ENCODE measurements at places on chromosomes 11 and 22.
A peak's percentile ranks its signal among the peaks of the same experiment; 100 is the strongest.

DNA sequence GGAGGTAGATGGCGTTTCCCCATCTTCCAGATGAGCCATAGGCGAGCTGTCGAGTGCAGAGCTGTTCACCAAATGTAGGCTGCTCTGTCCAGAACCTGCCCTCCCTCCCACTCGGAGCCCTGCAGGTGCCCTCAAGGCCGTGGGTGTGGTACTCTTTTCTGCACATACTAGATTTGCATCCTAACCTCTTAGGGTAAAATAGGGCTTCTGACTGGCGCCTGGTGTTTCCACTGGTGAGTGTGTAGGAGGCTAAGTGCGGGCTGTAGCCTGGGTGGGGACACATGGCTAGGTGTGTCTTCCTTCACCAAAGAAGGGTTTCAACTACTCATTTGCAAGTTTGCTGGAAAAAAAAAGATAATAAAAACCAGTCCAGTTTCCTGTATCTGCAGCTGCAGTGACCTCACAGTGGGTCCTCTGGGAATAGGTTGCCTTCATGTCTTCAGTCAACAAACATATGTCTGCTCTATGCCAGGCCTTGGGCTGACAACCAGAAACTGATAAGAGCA, 8.5 kb downstream of the BIK start:
- no peak for DNase-seq

DNA sequence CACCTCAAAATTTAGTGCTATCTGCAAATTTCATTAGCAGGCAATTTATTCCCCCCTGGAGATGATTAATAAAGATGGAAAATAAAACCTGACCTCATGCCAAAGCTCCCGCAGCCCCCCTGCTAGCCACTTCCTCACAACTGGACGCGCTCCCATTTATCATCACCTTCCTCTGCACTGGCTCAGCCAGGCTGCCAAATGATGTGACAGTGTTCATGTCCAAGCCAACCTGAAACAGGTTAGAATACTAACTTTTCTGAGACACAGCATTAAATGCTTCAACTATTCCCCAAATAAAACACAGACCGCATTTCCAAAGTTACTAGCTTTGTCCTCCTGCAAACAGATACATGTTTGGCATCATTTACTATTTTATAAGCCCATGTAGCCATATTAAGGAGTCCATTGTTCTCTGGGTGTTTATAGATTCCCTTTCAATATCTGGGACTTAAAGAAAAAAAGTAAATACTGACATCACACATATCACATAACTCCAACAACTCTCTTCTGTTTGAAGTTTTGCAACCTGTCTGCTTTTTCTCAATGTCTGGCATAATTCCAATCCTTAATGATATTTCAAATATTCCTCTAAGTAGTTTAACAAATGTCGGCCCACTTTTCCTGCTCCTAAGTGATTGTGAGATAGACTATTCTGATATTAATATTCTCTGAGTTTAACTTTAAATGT, 829.7 kb upstream of the FAT3 start:
- DNase-seq = no peak

DNA sequence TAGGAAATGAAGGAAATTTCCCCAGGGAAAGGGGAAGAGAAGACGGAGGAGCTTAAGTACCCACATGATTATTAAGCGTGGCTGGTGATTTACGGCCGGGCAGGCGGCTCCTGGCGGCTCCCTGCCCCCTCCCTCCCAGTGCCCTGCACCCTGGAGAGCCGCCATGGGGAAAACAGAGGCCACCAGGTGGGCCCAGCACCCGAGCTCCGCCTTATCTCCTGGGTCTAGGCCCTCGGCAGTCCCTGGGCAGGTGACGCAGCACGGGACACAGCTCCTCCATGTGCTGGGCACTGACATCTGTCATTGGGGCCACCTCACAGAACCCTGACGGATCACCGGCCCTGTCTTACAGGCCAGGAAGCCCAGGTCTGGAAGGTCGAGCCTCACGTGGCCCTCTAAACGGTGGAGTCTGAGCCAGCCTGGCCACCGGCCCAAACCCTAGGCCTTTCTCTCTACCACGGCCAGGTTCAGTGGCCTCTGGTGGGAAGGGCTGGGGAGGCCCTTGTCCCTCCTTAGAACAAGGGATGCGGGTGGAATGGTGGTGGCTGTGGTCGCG, 60.2 kb upstream of the PPARA start:
- no peak for DNase-seq

DNA sequence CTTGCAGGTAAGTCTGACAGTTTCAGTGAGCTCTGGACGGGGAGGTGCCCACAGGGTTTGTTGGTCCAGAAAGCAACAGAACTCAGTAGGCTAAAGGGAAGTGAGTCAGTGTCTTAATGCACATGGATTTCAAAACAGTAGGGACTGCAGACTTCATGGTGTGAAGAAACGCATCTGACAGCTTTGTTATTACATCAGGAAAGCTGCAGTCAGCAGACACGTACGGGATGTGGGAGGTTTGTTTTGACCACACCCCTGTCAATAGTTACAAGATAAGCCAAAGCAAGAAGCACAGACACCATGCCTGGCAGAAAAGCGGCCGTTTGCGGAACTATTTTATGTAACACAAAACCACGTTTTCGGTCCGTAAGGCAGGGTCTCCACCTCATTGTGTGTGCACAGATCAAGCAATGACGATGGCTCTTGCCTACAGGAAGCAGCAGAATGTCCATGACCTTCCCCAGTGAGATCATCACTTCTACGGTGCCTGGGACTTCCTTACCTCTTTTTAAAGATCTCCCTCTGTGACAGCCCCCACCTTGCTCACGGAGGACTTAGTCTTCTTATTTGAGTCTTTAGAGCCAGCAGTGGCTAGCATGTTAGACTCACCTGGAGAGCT, 58.2 kb upstream of the FTH1 start:
- DNase-seq = no peak

GRCh38 chr11:65528819-65529350, 4.0 kb downstream of the SCYL1 start:
- DNase-seq = no peak

GRCh38 chr11:133895061-133895479, 49.8 kb upstream of the SPATA19 start:
- DNase-seq = no peak

DNA sequence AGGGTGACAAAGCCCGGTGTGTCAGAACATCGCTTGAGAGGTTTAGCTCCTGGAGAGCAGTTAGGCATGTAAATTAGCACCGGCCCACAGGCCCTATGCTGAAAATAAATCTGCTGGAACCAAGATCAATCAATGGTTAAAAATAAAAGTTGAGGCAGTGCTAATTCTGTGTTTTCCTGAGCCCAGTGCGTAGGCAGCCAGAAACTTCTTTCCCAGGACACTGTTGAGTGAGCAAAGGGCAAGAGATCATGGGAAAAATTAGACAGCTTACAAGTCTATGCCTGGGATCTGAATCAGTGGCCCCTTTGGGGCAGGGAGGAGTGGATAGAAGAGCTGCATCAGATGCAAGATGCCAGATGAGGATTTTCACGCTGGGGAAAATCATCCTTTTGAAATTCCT, 539.2 kb downstream of the BUD13 start:
- no peak for DNase-seq

- DNase-seq = peak; percentile 95
These were observed 7.6 kb upstream of the KCTD14 start for GRCh38 chr11:78030429-78031325.

DNA sequence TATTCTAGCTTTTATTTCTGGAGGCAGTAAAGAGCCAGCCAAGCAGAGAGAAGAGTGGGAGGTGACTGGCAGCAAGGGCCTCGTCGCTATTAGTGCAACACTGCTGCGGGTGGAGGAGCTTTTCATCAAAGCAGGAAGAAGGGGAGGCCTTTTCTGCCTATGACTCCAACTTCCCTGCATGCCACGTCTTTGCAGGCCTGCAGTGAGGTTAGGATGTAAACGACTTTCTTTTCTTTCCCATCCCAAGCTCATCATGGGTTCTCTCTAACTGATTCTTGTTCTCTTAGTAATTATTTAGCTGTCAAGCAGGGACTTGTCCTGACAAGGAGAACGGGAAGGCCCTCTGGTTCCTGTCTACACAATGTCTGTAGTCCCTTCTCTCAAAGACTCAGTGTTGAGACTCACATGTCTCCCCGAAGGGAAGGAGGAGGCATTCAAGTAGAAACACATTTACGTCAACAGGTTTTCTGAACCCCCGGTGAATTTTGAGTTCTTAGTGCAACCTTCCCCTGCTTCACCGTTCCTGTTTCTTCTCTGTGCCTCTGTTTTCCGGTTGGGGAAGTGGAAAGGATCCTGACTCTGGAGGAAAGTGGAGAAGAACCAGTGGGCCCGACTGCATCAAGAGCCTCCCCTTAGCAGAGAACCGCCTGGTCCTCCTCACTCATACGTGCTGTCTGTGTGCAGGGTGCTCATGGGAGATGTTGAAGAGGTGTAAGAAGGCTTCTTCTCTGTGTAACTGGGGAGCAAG, 56.9 kb downstream of the PACS1 start:
- peak; percentile 72 for DNase-seq

- no peak for DNase-seq
These were observed 4.6 kb upstream of the PAMR1 start for GRCh38 chr11:35529971-35530495.

DNA sequence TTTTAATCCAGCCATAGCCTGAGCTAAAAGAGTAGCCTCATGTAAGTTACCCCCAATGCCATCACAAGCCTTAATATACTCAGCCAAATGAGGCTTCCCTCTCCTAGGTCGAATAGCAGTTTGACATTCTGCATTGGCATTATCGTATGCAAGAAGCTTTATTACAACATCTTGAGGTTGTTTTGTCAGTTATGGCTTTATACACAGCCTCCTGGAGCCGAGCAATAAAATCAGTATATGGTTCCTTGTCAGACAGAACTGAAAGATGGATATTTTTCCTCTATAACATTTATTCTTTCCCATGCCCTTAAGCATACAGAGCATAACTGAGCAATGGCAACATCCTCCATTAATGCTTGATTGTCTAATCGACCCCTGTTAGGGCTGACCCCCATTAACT, 5.4 kb upstream of the DNAJB13 start:
- DNase-seq = no peak

GRCh38 chr11:107006076-107006833, 12.0 kb downstream of the GUCY1A2 start:
- DNase-seq = no peak

- DNase-seq = no peak
These were observed 163.4 kb downstream of the CNTN5 start for GRCh38 chr11:99184146-99184545.

- DNase-seq = no peak
These were observed 3.3 kb downstream of the DDT start for GRCh38 chr22:23970816-23971486.

DNA sequence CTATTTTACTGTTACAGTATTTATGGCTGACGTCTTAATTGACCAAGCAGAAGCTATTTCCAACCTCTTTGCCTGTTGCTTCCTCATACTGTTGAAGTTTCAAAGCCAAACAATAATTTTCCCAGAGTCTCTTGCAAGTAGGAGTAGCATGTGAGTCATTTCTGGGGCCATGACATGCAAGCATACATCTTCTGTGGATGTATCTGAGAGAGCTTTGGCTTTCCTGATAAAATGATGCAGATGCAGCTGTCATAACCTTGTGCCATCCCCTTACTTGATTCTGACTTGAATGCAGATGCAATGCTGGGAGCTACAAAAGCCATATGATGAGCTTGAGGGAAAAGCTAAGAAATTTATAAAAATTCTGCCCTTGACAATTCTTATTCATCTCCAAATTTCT, 243.1 kb upstream of the TENM4 start:
- no peak for DNase-seq

GRCh38 chr11:119714590-119714989, 14.4 kb downstream of the NECTIN1 start:
- DNase-seq = no peak

- no peak for DNase-seq
These were observed 14.5 kb upstream of the CAPRIN1 start for GRCh38 chr11:34037016-34037415.

GRCh38 chr11:61827571-61828378, at the start of gene FADS2:
Gene FADS2 (plus strand): TSS chr11:61828300. CDS start chr11:61828391, 91 bp downstream.
- DNase-seq = peak; percentile 94

GRCh38 chr11:9678576-9678975, 14.7 kb downstream of the SWAP70 start:
- no peak for DNase-seq

DNA sequence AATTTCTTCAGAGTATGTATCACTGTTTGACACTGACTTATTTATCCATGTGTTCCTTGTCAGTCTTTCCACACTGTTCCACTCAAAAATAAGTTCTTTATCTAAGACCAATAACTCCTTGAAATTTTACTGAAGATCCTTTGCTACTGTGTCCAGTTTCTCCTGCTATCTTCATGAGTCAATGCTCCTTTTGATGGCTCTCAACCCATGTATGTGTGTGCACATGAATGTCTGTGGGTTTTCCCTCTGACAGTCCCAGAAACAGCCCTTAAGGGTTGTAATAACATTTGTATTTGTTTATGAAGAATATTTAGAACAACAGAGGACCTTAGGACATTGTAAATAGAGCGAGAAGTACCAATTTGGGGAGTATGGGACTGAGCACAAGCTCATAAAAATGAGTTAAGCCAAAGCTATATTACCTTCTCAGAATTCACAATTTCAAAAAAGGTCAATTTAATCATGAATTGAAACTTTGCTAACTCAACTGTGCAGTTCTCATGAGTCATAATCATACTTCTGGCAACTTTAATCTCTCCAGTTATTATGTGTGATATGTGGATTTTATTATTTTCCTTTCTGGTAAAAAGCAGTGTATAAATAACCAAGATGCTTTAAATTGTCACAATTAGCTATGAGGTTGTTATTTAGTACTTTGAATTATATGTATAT, 533.6 kb downstream of the CNTN5 start:
- no peak for DNase-seq

DNA sequence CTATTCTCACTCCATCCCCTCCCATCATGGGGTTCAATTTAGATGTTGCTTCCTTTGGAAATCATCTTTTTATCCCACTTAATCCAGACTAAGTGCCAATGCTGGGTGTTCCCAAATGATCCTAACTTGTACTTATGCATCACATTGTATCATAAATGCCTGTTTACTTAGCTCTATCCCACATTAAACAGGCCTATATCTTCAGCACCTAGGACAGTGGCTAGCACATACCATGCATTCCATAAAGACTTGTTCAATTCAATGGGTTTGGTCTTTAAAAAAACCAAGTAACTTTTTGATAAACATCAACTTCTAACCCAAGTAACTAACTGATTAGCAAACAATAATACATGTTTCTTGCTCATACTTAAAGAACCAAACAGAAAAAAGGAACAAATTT, 40.6 kb downstream of the RSF1 start:
- no peak for DNase-seq

DNA sequence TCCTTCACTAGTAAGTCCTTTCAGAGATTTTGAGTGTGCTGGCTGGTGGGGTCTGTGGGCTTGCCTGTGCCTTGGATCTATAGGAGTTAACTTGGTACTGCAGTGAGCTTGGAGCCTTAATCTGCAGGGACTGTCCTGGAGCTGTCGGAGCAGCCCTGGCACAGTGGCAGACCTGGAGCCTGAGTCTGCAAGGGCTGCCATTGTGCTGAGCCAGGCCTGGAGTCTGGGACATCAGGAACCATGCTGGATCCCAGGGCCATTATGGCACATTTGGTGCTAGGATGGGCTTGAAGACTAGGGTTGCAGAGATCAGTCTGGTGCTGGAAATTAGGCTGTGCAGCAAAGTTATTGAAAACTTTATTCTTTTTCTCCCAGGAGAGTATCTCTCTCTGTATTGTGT, 665.4 kb downstream of the METTL15 start:
- no peak for DNase-seq

GRCh38 chr22:17012267-17012666, 4.2 kb upstream of the GAB4 start:
- DNase-seq = no peak

GRCh38 chr11:15744693-15745092, 611.7 kb downstream of the SOX6 start:
- DNase-seq = no peak

- no peak for DNase-seq
These were observed 3.1 kb upstream of the PTS start for GRCh38 chr11:112223121-112223520.

Measured in putamen (tissue), 1 donor.